ENCODE measurements at places on chromosomes 12 and 14.

- no peak for DNase-seq
Measured at GRCh38 chr12:43284486-43285158, 267.4 kb downstream of the ADAMTS20 start.

- DNase-seq, result no peak
Measured at GRCh38 chr14:88454886-88455285, 69.4 kb downstream of the SPATA7 start.

DNA sequence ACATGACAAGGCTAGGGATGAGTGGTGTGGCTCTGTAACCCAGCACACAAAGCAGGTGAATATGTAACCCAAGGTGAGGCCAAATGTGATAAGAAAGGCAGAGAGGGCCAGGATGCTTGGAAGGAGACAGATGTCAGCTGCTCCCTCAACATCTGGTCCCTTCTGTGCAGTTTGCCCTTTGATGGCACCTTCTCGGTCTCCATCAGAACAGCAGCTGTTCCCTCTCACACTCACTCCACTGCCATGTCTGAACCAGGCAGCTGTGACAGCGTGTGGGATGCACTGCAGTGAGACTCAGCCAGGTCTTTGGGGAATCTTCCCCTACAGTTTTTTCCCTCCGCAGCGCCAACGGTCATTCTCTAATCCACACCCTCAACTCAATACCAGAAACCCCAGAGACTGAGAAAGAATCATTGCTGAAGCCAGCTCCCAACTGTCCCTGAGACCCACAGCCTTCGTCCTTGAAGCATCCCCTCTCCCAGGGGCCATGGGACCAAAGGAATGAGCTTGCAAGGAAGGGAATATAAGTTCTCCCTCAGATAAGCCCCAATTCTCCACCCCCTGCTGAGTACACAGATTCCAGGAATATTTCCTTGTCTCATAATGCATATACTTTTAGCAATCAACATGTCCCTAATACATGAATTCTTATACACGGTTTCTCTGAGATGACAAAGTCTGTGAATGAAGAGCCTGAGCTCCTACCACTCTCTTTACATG lies 230.0 kb downstream of the GLT1D1 start:
- DNase-seq, result no peak

GRCh38 chr12:24111616-24112015 lies 162.1 kb upstream of the SOX5 start:
- DNase-seq, result no peak

- DNase-seq, result no peak
Measured at GRCh38 chr12:61717986-61718385, 542.2 kb upstream of the USP15 start.

DNA sequence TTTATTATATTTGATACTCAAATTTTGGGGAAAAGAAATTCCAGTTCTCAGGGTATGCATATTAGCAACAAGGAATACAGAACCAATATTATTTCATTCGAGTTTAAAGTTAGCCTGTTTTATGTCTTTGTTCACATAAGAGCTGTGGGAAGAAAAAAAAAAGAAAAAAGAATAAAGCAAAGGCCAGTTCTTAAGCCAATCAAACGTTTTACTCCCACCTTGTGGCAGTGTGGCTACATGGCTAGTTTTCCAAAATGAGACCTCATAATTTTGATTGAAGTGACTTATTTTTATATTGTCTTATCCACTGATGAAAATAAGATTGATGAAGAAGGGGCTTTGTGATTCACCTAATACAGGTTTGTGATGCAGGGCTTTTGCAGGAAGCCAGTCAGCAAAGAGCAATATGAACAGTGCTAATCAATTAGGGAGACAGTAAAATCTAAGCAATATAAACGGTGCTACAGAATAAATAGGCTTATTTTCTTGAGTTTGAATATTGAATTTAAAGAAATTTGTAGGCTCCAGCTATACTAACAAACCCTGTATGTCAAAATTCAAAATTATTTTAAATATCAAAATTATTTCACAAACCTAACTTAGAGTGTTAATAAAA lies 624.1 kb upstream of the FOXG1 start:
- DNase-seq, result no peak

All from stimulated activated CD8-positive, alpha-beta memory T cell treated with anti-CD3 and anti-CD28 coated beads, Interleukin-4, amount 100 ng/mL, for 24 hours (primary cell).